AG08395 (cell line): ENCODE measurements at places on chromosomes 6 and 20.
A peak's percentile ranks its signal among the peaks of the same experiment; 100 is the strongest.

DNA sequence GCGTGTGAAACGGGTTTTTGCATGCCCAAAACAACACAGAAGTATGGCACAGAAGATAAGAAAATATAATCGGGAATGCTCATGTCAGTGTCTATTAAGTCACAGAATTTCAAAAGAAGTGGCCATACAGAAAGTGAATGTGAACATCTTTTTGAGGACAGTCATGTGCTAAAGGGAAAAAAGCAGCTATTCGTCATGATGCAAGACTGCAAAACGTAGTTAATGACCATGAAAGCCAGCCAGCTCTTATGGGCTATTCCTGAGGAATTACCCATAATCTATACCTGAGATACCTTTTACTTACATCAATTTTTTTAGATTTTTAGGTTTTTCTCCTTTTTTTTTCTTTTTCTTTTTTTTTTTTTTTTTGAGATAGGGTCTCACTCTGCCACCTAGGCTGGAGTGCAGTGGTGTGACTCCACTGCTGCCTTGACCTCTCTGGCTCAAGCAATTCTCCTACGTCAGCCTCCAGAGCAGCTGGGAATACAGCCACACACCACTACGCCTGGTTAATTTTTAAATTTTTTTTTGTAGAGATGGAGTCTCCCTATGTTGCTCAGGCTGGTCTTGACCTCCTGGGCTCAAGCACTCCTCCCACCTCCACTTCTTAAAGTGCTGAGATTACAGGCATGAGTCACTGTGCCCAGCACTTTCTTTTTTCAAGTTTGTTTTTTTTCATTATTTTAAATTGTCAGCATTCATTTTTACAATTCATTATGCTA is 18.1 kb upstream of the ZBP1 start:
- no peak for DNase-seq

DNA sequence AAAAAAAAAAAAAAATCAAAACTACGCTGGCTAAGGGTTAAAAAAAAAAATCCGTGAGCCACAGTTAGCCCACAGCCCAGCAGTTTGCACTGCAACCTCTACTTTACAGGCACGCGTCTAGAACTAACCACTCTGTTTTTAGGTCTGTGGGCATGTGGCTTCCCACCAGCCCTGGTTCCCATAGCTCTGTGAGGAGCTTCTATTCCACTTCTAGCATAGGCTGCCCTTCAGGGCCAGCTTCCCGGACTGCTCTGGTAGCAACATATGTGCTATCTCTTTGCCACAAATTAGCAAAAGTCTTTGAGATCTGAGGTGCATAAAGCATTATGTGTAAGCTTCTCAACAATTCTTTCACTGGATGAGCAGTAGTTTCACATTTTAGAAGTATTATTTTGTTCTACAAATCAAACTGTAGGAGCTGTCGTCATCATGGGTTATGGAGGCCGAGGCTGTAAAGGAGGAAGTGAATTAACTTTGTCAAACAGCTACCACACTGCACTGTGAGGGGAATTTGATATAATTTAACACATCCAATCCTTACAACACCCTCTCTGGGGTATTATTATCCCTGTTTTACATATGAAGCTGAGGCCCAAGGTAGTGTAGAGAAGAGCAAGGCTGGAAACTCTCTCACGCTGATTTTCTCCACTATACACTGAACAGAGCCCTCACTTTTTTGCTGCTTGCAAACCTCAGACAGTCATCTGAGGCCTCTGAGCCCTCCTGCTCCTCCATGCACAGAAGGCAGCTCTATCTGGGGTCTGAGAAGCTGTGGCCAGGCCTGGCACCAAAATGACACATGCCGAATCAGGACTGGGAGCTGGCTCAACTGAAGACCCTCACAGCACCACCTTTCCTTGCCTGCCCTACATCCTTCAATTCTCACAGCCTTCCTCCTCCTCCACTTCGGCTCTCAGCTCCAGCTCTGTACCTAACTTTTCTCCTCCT is 35.4 kb downstream of the MAN1A1 start:
- DNase-seq = no peak

DNA sequence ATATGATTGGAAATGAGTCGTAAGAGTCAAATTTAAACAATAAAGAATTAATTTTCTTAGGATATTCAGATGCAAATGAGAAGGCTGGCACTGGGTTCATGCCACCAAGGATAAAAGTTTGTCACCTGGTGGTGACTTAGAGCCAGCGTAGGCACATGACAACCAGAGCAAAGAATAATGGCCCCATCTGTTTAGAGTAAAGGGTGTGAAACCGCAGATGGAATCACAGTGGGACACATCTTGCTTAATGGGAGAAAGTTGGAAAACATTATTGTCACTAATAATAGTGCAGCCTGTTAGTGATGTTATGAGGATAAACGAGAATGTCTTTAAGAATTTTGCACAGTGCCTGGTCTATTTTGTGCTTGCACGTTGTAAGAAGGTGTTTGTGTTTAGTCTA is 727.8 kb downstream of the QKI start:
- DNase-seq = no peak

GRCh38 chr6:52454556-52454955 is 34.4 kb downstream of the EFHC1 start:
- no peak for DNase-seq

GRCh38 chr6:90918361-90918760 is 331.5 kb upstream of the MAP3K7 start:
- no peak for DNase-seq

DNA sequence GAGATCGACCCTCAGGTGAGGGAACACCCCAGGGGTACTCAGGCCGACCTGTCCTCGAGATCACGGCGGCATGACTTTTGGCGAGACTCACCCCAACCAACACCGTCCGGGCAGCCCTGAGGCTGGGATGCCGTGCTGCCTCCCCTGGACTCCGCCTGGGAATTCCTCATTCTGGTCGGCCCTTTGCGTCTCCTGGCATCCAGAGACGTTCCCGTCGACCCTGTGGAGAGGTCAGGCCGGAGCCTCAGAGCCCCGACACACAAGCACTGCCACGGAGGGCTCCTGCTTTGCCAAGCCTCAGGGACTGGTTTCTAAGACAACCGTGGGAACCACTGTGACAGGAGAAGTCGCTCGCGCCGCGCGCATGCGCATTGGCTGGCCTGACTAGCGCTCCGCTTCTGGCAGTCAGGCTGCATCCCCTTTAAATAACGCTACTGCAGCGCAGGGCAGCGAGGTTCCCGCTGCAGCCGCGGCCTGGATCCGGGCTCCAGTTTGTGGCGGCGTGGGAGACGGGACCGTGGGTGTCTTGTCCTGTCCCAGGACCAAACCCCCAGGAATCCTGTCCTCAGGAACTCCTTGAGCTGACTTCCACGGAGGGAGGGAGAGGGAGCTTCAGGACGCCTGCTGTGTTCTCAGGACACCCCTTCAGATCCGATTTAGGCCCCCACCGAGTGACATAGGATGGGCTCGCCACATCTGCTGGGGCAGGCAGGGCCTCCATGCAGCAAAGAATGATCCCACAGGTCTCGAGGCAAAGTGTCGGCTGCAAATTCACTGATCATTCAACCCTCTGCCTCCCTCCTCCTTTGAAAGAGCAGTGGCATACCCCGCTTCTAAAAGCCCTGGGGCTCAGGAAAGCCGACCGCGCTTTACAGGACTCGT is 163.2 kb upstream of the ZNF337 start:
- DNase-seq = peak; percentile 44

DNA sequence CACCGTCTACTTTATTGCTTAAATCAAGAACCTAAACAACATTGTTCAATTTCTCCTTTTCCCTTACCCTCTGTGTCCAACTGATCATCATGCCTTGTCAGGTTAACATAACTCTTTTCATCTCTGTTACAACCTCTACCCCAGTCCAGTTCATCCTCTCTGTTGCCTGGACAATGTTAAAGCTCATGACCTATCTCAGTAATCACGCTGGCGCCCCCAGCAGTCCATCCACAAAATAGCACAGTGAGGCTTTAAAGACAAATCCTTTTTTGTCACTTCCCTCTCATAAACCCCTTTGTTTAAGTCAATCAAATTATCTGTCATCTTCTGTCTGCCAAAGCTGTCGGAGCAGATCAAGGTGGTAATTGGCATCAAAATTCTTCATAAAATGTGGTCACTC is 140.1 kb downstream of the QKI start:
- peak; percentile 51 for DNase-seq

DNA sequence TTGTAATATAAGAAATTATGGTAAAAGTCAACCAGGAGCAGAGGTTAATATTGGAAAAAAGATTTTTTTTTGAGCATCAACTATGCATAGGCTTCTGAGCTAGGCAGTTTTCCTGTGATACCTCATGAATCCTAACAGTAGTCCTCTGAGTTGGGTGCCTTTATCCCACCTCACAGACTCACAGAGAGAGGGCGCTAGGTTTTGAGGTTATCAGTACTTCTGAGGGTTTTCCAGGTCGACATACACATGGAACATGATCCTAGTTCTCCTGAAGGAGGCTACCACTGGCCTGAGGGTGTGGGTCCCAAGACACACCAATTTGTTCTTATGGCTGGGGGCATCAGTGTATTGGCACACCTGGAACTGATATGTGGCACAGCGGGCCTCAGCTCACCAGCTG is 358.8 kb upstream of the JAG1 start:
- no peak for DNase-seq

- DNase-seq = no peak
These were observed 34.9 kb downstream of the ELOVL5 start for GRCh38 chr6:53313784-53314400.

GRCh38 chr20:57738484-57738883 is 28.7 kb upstream of the PMEPA1 start:
- DNase-seq = peak; percentile 36

DNA sequence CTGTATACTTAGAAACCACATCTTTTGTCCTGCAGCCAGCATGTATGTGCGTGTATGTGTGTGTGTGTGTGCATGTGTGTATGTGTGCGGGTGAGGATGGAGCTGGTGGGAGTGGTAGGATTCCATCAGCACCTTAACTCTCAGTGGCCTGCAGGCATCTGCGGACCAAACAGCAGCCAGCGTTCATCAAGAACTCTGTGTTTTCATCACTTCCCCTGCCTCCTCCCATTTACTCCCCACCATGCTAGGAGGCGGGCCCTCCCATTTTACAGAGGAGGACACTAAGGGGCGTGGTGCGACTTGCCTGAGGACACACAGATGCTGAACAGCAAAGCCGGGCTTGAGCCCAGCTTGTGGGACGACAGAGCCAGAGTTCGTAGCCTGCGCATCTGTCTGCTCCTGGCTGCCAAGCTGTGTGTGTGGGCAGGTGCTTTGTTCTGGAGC is 8.9 kb downstream of the VSTM2L start:
- DNase-seq = peak; percentile 39

DNA sequence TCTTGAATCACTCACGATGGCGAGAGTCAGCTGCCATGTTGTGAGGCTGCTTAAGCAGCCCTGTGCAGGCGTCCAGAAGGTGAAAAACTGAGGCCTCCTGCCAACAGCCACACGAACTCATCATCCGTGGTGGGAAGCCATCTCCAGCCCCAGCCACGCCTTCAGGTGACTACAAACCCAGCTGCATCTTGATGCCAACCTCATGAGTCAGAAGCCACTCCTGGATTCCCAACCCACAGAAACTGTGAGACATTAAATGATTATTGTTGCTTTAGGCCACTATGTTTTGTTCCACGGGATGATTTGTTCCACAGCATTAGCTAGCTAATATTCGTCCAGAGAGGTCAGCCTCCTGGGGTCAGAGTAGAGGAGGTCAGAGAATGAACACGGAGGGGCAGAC is 80.5 kb downstream of the SNX5 start:
- no peak for DNase-seq

DNA sequence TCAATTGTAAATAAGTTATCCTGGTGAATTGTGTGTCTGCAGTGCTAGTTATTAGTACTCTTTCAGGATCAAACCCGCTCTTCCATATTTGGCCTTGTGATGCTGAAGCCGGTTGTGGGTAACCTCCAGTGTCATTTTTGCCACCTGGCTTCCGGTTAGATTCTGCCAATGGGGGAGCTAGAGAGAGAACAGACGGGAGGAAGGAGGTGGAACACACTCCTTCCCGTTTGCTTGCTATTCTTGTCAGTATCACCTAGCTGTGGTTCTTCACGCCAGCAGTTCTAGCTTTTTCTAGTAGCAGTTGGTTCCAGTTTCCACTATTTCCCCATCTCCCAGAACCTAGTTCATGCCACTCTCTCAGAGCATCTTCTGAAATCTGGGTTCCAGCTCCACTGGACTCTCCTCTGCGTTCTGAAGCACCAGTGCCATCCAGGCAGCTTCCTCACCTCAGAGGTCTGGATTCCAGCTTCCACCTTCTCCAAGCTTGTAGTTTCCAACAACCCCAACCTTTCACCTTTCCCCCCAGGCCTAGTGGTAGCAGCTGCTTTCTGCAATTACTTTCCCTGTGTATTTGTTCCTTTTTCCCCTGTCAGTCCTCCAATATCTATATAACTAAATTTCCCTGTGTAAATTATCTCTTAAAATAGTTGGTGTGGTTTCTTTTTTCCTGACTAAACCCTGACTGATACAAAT is 46.9 kb upstream of the LOC128125822 start:
- no peak for DNase-seq

- DNase-seq = no peak
These were observed 31.4 kb downstream of the GHRH start for GRCh38 chr20:37230200-37230599.

DNA sequence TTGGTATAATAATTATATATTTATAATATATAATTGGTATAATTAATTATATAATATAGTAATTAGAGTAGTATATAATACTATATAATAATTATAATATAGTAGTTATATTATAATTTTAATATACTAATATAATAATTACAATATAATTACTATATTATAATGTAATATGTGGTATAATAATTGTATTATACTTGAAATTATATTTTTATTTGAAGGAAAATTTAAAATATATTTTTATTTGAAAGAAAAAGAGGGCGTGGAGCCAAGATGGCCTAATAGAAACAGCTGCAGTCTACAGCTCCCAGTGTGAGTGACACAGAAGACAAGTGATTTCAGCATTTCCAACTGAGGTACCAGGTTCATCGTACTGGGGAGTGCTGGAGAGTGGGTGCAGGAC is 365.9 kb downstream of the MMUT start:
- no peak for DNase-seq

GRCh38 chr6:134407791-134408190 is 89.9 kb upstream of the SGK1 start:
- no peak for DNase-seq

DNA sequence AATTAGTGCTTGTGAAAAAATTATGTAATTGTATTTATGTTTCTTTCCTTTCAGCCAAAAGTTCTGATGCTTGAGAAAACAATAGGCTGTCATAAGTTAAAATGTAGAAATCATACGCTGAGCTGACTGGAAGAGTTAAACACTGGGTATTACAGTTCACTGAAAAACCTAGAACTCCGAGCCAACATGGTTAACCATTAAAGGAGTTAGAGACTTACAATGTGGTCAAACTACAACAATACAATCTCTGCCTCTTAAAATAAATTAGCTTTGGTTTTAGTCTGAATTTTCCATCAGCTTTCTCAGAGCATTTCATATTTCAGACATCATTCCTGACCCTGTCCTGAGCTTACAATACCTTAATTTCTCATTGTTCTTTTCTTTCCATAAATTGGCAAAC is 91.0 kb downstream of the COL12A1 start:
- no peak for DNase-seq
